GM12878 (cell line): ENCODE measurements at places on chromosomes 7 and 10. TPM values are rescaled to one million over a fixed set of nuclear protein-coding genes. Genes with fewer than 3 reads are reported as not detected.

PLA2G12B gene
- not detected in 2 replicates for total RNA-seq

LIPK gene
- not detected in 2 replicates for total RNA-seq

MYL7 gene
- total RNA-seq, result not detected in 2 replicates

PLEKHA1 gene
- 0.43 and 0.64 TPM in 2 replicates for total RNA-seq

POMZP3 gene
- total RNA-seq, result 10.3 and 12.6 TPM in 2 replicates

TACR2 gene
- total RNA-seq, result not detected in 2 replicates

OR2A5 gene
- total RNA-seq, result not detected in 2 replicates

CYP2C18 gene
- not detected in 2 replicates for total RNA-seq

ZPBP gene
- not detected in 2 replicates for total RNA-seq

BTRC gene
- total RNA-seq, result 12.7 and 14.8 TPM in 2 replicates
